Heart left ventricle (tissue), 16 donors: ENCODE measurements at places on chromosomes 13 and 19. TPM values are rescaled to one million over a fixed set of nuclear protein-coding genes. Genes with fewer than 3 reads are reported as not detected.

- H3K4me1 ChIP-seq: no peaks in the 10 kb centered on the region
- H3K27ac ChIP-seq: no peak overlapping the region
- no peak overlapping the region for H3K4me3 ChIP-seq
- no peaks in the 10 kb centered on the region for H3K27me3 ChIP-seq
- no peak for DNase-seq
Observed at GRCh38 chr13:101690871-101691270, 238.4 kb downstream of the ITGBL1 start.

Gene IGFL2
- total RNA-seq: not detected

Gene EID2
- 11.4 TPM for total RNA-seq

Gene SYCN
- total RNA-seq: not detected

Gene LILRA5
- total RNA-seq: 1.4 TPM
